ENCODE measurements at places on chromosomes 12 and 14.

GRCh38 chr12:57195611-57196371 is 20.8 kb upstream of the NXPH4 start:
- DNase-seq: no peak

DNA sequence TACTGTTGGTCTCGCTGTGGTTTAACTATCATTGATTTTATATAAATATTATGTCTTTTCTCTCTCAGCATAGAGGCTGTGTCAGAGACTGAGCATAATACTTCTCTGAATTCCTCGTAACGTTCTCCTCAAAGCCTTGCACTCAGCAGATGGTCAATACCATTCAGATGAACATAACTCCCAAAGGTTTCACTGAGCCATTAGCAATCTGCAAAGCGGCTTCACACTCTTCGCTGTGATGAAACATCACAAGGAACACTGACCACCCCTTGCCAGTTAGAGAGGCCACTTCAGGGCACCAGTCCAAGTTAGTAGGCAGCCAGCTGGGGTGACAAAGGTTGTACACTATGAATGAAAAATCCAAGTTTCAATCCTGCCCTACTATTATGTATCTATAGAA is 30.1 kb upstream of the STON2 start:
- no peak for DNase-seq

DNA sequence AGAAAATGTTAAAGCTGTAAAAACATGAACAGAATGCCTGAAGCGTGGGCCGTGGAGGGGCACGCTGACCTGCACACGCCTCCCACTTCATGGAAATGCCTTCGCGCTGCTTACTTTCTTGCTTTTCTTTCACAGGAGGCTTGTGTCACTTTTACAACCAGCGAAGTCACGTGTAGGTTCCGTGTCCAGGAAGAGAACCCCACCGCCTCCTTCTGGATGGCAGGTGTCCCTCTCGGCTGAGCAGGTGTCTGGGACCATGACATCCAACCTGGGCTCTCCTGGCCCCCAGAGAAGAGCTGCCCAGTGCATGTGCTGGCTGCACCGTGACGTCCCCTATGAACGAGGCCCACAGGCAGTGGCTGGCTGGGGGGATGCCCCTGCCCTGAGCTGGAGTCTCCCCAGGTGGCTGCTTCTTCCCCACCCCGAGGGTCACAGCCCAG is 345.0 kb upstream of the SFSWAP start:
- no peak for DNase-seq

DNA sequence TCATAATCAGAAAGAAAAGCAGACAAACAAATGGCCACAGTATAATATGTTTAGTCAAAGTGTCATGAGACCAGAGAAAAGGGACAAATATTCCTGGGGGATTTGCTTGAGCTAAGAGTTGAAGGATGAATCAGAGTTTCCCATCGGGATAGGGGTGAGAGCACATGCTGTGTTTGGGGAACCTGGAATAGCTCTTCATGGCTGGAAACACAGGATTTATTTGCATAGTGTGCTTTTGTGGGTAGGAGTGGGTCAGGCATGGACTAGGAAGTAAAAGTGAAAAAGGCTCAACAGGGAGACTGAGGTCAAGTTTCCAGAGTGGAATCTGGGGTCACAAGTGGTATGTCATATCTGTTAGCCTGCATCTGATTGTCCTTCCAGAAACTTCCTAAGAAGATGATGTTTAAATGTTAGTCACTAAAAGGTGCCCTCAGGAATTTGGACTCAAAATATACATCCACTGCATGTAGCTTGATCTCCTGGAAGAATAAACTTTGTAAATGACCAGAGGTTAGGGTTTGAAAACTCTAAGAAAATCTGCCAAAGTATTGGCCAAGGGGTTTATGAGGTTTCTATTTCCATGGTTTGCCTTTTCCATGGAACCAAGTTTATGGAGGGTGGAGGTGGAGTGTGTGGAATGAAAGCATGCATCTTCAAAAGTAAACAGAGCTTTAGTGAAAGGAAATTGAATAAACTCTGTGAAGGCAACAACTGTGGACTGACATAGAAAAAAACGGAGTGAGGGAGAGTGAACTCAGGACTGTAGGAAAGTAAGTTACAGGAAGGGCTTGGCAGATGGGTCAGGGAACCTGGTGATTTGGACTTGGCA is 344.6 kb downstream of the C12orf75 start:
- DNase-seq: no peak

DNA sequence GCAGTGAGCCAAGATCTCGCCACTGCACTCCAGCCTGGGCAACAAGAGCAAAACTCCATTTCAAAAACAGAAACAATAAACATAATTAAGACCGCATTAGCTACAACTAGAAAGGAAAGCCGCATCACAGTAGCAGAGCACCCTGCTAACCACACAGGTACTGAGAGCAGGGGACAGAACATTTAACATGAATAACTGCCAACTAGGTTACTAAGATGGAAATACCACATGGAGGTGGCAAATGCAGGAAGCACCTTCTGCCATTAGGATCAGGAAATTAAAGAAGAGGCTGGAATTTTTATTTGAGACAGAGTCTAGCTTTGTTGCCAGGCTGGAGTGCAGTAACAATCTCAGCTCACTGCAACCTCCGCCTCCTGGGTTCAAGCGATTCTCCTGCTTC is 41.9 kb downstream of the CDC42BPB start:
- no peak for DNase-seq

DNA sequence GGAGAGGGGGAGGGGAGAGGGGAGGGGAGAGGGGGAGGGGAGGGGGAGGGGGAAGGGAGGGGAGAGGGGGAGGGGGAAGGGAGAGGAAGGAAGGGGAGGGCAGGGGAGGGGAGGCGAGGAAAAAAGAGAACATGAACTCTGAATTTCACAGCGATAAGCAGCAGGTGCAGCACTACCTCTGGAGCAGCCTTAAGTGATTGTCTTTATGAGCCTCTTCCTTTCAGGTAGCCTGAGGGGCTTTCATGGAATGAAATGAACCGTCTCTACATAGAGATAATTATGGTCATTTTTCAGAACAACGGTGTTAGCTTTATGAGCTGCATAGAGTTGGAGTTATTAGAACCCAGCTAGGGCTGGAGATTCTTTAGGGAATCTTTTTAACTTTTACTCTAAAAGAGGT is 18.1 kb upstream of the PTCSC3 start:
- no peak for DNase-seq

GRCh38 chr12:44647917-44648690 is 228.0 kb downstream of the NELL2 start:
- no peak for DNase-seq

- no peak for DNase-seq
These were observed at the start of gene ART4 for GRCh38 chr12:14843425-14843887. Gene ART4, minus strand, starts transcription at chr12:14843526. Its CDS starts 413 bp downstream, at chr12:14843113.

GRCh38 chr14:35234012-35234805 is 58.0 kb upstream of the PSMA6 start:
- DNase-seq: no peak

GRCh38 chr14:74910556-74910955 is 12.5 kb downstream of the RPS6KL1 start:
- no peak for DNase-seq

DNA sequence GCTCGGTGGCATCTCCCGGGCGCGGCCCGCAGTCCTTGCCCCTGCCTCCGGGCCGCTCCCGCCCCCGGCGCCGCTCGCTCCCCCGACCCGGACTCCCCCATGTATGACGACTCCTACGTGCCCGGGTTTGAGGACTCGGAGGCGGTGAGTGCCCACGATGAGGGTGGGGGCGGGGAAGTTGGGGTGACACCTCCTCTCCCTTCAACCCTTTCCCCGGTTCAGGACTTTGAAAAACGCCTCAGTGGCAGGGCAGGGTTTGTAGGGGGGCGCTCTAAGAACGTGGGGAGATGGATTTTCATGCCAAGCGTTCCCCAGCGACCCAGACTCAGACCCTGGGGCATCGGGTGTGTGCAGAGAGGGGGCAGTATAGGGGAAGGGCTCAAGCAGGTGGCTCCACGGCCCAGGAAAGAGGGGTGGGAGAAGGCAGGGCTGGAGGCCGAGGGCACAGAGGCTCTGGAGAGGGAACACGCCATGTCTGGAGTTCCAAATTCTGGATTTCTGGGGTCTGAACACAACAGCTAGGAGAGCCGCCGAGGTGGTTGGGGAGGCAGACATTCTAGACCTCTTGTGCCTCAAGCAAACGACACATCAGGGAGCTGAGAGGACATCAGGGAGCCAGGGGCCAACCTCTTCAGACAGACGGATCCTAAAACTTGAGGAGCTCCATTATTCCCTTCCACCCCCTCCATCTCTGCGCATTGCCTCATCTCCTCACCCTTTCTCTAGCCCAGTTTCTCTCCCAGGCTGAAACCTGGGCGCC is 715 bp downstream of the CACNB3 start:
- DNase-seq: no peak

GRCh38 chr12:119679490-119679889 is 11.6 kb downstream of the PRKAB1 start:
- DNase-seq: no peak

- DNase-seq: peak; percentile 86
These were observed at the start of gene TRAF3 for GRCh38 chr14:102776761-102777710. Gene TRAF3, plus strand, starts transcription at chr14:102777449. Its CDS starts 92,753 bp downstream, at chr14:102870202.

- no peak for DNase-seq
These were observed 75.2 kb downstream of the TNFAIP2 start for GRCh38 chr14:103198131-103199105.

- DNase-seq: no peak
These were observed 9.7 kb upstream of the TDG start for GRCh38 chr12:103955811-103956508.

Measured in activated T-helper 1 cell treated with anti-CD3 and anti-CD28 coated beads, Interleukin-12 subunit alpha, Interleukin-12 subunit beta, Interleukin-2, Interleukin-4 antibody, amounts not matched to agents 30 ng/mL and 10 ng/mL and 1 ng/mL, durations not matched to agents 14 hours and 24 hours and 36 hours (primary cell).